ENCODE measurements at places on chromosomes 13 and 19.

DNA sequence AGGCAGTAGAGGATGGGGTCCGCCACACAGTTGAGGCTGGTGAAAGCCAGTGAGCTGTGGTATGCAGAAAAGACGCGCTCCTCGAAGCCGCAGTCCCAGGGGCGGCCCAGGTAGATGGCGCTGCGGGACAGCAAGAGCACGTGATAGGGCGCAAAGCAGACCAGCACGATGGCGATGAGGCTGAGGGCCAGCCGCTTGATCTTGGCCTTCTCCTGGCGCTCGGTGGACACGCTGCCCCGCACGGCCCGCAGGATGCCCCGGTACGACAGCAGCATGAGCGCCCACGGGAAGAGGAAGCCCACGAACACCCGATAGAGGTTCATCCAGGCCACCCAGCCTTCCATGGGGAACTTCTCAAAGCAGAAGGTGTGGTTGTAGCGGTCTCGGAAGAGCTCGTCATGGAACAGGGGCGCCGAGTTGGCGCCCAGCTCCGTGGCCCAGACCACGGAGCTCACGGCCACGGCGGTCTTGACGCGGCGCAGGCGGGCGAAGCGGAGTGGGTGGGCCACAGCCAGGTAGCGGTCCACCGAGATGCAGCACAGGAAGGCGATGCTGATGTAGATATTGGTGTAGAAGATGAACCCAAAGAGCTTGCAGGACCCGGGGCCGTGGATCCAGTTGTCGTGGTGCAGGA, 6.5 kb upstream of the OPA3 start:
- DNase-seq = peak; percentile 17

DNA sequence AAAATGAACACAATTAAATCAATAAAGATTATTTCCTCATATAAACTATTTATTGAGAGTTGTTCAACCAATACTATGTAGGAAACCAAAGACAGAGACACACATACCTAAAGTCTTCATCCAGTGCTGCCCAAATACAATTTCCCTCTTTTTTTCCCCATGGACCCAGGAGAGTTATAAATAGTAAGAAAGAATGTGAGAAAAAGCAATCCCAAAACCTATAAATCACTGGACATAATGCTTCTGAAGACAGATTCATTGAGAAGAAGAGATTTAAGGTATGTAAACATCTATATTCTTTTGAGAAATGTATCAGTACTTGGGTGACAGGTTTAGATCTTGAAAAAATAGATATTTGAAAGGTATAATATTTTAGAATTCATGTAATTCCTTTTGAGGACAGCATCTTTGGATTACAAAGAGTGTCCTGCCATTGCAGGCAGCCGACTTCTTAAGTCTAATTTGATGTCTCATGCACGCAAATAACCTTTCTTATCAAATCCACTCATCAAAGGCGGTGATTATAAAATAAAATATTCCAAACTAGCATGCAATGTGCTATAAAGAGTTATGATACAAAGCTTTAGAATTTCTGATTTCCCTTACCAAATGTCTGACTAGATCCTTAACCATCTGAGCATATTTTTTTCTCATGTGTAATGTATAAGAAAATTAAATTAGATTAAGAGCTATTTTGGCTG, 739.4 kb downstream of the LIG4 start:
- no peak for DNase-seq

- DNase-seq = no peak
These were observed 2.9 kb upstream of the YJEFN3 start for GRCh38 chr19:19525611-19526380.

- DNase-seq = no peak
These were observed 11.6 kb downstream of the NFILZ start for GRCh38 chr19:8641908-8642547.

- DNase-seq = no peak
These were observed 1.0 kb downstream of the TBCB start for GRCh38 chr19:36116344-36116637.

DNA sequence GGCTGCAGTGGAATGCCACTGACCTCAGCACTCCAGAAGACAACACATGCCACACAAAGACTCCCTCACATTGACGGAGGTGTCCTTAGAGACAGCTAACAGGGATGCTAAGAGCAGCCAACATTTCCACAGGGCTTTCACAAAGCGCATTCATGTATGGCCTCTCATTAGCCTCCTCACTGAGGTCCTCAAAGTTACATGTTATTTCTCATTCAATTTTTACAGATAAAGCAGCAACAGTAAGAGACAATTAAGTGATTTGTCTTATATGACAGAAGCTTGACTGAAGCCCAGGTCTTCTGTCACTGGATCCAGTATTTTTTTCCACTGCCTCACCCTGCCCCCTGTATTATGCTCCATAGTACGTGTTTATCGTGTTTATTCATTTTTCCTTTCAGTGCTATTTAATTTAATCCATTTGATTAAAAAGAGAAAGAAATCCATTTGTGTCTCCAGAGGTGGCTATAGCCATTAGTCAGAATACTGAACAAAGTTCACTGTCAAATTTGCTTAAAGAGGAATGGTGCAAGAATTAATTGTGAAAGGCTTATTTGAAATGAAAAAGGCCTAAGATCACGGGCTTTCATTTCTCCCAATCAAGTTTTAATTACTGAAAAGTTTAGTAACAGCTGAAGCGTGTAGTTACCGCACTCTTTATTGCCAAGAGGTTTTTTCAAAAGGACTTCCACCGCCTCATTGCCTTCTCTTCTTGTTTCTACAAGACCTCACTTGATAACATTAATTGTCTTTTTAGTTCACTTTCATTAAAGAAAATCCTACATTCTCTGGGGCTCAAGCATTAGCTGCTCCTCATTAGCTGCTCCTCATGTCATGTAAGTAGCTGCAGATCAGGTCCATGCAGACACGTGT, 115.0 kb downstream of the COG6 start:
- DNase-seq = no peak

- DNase-seq = no peak
These were observed 28.7 kb upstream of the AMER2 start for GRCh38 chr13:25200783-25201182.

GRCh38 chr13:53240401-53241025, 211.9 kb downstream of the OLFM4 start:
- DNase-seq = no peak

DNA sequence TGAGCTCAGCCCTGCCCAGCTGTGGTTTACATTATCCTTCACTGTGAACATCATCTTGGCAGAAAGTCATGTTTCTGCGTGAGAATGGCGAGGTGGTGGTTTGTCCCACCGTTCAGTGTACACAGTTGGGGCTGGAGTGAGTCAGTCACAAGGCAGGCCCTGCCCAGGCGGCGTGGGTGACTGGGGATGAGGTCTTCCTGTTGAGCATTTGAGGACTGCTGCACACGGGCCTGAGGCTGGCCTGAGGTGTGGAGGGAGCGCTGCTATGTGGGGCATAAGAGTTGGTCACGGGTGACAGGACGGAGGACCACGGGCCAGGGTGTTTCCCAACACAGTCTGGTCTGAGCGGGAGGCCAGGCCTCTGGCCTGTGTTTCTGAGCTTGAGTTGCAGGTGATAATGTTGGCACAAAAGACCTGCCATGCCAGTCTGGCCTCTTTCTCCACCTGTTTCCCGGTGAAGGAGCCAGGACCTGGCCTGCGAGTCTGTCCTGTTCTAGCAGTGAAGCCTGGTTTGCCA, 13.4 kb upstream of the C19orf33 start:
- no peak for DNase-seq

- no peak for DNase-seq
These were observed 266.2 kb downstream of the MAB21L1 start for GRCh38 chr13:35210261-35210660.

DNA sequence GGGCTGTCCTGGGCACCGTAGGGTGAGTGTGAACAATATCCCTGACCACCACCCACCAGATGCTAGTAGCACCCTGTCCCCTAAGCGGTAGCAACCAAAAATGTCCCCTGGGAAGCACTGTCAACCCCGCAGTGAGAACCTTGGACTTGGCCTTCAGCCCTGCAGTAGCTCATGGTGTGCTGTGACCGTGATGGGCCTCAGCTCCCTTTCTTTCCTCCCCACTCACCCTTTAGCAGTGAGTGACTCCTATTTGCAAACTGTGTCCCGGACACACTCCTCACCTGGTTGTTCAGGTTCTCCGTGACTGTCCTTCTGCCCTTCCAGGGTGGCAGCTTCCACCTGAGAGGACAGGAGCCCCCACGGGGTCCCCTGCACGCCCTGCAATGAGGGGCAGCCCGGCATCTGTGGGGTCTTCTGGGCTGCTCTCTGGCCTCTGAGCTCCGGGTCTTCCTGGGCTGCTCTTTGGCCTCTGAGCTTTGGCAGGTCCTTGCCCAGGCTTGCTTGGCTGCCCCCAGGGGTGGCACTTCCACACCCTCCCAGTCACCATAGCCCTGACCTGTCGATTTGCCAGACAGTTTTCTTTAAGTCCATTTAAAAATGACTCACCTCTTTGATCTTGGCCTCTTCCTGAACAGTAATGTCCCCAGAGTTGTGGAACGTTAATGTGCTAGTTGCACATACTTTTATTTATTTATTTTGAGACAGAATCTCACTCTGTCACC, 3.8 kb downstream of the KDM4B start:
- no peak for DNase-seq

DNA sequence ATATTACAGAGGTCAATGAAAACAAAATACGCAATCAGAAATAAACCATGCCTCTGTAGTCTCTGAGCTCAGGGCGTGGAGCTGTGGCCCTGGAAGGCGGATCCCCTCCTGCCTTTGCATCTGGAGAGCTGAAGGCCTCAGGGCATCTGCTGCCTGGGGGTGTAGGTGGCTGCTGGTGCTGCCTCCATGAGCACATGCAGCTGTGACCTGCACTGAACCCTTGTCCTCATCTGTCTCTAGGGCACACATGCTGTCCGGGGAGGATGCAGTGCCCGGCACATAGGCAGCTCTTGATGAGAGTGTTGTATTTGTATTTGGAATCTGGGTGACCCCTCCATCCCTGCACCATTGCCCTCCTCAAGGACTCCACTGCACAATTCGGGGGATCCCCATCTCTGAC, 185.7 kb downstream of the TEX29 start:
- DNase-seq = no peak

DNA sequence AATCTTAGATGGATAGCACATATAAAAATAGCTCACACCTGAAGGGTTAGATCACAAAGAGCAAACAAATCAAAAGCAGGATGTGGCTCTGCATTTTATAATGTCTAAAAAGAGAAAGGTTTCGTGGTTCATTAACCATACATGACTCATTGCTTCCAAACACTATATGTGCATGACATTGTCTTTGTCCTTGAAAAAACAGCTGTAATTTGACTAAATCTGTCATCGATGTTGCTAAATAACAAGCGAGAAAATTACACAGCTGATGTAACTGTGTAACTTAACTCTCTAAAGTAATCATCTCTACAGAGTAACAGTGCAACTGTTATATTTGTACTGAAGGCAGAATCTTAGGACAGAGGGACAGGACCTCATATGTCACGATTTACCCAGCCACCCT, 383.1 kb upstream of the GPC6 start:
- no peak for DNase-seq

DNA sequence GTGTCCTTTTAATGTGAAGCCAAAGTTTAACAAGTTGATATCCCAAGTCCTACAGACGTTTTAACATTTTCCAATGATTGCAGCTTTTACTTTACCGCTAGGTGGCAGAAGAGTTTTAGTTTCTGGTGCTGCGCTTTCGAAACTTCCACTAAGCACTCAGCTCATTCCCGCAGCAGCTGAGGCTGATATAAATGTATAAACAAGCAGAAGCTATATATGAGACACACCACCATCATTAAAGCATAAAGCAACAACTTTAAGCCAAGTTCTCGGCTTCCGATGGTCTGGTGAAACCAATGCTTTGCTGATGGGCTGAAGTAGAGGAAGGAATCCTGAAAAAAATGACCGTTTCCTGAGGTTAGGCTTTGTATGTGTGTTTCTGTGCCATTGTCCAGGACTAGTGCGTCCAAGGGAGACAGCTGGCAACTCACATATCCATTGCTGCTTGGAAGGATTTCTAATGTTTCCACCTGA, 753.9 kb downstream of the OLFM4 start:
- no peak for DNase-seq

DNA sequence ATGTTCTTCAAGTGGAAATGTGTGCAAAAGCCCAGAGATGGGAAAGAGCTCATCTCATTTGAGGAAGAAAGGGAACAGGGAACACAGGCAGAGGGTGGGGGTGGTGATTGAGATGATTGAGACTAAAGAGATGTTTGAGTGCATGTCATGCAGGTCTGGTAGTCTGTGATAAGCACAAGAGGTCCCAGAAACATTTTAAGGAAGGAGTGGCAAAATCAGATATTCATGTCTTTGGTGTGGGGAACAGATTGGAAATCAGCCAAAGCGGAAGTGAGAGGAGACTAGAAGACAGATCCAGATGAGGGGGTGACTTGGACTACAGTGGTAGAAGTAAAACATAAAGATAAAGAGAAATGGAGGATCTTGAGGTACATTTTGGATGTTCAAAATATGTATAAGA, 39.4 kb upstream of the DACH1 start:
- DNase-seq = no peak

- no peak for DNase-seq
These were observed 225.8 kb upstream of the IRS2 start for GRCh38 chr13:110012102-110012739.

DNA sequence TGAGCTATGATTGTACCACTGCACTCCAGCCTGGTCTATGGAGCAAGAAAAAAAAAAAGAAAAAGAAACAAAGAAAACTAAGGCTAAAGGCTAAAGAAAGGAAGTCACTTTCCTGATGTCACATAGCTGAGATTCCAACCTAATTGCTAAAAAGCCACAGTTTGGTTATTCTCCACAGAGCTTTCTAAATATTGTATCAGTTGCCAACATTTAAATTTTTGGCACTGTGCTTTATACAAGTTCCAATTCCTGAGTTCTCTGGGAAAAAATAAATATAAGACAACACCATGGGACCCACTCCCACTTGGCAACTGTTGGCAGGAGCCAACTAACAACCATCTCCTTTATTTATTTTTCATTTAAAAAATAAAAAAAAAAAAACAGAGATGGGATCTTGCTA, 11.2 kb upstream of the LYPD3 start:
- DNase-seq = no peak

- no peak for DNase-seq
These were observed 203.0 kb downstream of the ITGBL1 start for GRCh38 chr13:101655435-101655834.

DNA sequence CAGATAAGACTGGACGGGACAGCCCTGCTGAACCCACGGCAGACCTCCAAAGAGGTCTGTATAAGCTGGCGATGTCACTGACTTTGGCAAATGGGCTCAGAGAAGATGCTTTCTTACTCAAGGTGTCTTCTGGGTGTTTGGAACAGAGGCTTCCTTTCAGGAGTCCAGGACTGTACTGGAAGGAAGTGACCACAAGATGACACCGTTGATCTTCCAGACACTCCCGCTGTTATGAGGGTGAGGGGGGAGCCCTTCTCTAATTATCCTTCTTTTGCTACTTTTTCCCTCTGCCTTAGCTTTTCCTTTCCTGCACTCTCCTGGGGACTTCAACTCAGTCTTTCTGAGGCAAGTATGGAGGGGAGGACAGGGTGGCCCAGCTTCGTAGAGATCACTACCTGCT, 65.2 kb upstream of the ZNF599 start:
- no peak for DNase-seq

GRCh38 chr13:75251188-75251587, 230.8 kb downstream of the TBC1D4 start:
- no peak for DNase-seq

All from stimulated activated CD4-positive, alpha-beta T cell treated with anti-CD3 and anti-CD28 coated beads, Interleukin-4, amount 100 ng/mL, for 4 hours (primary cell).